ENCODE measurements at places on chromosomes 3 and 15. TPM values are rescaled to one million over a fixed set of nuclear protein-coding genes. Genes with fewer than 3 reads are reported as not detected.

ATG7 gene
- polyA plus RNA-seq, result 26.3 TPM

PPP1R14D gene
- 0.32 TPM for polyA plus RNA-seq

GUCA1C gene
- 0.27 TPM for polyA plus RNA-seq

HRG gene
- polyA plus RNA-seq, result 1.7 TPM

LNP1 gene
- polyA plus RNA-seq, result 9.0 TPM

SLC51B gene
- polyA plus RNA-seq, result 10.1 TPM

ANKUB1 gene
- 0.63 TPM for polyA plus RNA-seq

MESP1 gene
- 1.1 TPM for polyA plus RNA-seq

OIP5 gene
- polyA plus RNA-seq, result 7.5 TPM

ABI3BP gene
- polyA plus RNA-seq, result 31.3 TPM

LYSMD2 gene
- 5.4 TPM for polyA plus RNA-seq

CLDN18 gene
- 2.1 TPM for polyA plus RNA-seq

NANOGP8 gene
- polyA plus RNA-seq, result 0.21 TPM

FAM131A gene
- 9.7 TPM for polyA plus RNA-seq

IL5RA gene
- 0.73 TPM for polyA plus RNA-seq

MESD gene
- polyA plus RNA-seq, result 38.0 TPM

HTR3E gene
- not detected for polyA plus RNA-seq

Measured in left renal pelvis (tissue), 4 donors.